Occipital lobe (tissue), 3 donors: ENCODE measurements at places on chromosomes 11 and 22.

DNA sequence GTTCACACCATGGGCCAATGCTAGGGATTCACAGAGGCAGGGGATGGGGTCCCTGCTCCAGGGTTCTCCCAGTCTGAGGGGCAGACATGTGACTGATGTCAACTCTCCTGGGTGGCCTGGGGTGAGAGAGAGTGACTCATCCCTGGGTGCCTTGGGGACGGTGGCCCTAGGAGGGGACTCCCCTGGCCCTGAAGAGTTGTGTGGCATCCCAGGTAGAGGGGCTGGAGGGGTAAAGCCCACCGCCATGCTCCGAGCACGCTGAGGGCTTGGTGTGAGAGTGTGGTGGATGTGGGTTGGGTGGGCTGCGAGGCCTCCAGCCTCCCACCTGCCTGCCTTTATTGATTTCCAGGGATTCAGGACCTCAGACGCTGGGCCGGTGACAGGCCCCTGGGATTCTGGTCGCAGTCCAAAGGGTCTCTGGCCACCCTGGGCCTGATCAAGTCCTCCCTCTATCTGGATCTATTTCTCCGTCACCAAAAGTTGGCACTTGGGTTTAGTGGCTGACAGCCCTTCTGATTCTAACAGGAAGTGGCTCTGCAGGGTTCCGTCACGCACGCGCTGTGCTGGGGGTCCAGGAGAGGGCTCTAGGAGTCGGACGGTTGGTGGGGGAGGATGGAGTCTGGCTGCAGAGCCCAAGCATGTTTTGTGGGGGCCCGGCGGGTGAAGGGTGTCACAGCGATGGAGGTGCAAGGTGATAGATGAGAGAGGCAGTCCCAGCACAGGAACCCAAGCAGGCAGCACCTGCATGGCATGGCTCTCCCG is 27.3 kb upstream of the WNT7B start:
- DNase-seq = no peak

- DNase-seq = no peak
These were observed 114.2 kb downstream of the KCNQ1 start for GRCh38 chr11:2558861-2559526.

- DNase-seq = no peak
These were observed 41.9 kb downstream of the BCR start for GRCh38 chr22:23222033-23222792.

GRCh38 chr11:117219001-117219400 is 12.9 kb downstream of the PCSK7 start:
- no peak for DNase-seq

DNA sequence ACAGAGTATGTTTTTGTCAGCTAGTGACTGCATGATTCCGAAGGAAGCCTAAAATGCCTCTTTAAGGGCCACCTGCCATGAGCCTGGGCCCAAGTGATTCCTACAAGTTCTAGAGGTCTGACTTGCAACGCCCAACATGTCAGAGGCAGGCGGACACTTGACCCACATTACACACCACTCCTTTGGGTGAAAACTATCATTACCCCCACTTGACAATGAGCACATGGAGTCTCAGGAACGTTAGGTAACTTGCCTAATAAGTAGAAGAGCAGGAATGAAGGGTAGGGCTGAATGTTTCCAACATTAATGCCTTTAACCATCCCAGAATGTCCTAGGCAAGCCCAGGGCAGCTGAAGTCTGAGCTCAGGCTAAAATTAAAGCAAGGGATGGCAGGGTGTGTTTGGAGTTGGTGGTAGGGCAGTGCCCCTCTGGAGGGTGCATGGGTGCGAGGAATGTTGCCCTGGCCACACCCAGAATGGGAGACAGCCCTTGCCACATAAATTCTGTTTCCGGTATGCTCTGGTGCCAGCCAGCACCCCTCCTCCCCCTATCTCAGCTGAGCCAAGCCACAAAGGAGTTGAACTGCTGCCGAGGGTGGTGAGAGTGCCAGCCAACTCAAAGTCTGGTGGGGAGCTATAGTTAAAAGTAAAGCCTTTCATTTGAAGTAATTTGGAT is 2.5 kb downstream of the PLAAT2 start:
- no peak for DNase-seq

GRCh38 chr11:124751391-124751740 is 689 bp downstream of the VSIG2 start:
- no peak for DNase-seq

DNA sequence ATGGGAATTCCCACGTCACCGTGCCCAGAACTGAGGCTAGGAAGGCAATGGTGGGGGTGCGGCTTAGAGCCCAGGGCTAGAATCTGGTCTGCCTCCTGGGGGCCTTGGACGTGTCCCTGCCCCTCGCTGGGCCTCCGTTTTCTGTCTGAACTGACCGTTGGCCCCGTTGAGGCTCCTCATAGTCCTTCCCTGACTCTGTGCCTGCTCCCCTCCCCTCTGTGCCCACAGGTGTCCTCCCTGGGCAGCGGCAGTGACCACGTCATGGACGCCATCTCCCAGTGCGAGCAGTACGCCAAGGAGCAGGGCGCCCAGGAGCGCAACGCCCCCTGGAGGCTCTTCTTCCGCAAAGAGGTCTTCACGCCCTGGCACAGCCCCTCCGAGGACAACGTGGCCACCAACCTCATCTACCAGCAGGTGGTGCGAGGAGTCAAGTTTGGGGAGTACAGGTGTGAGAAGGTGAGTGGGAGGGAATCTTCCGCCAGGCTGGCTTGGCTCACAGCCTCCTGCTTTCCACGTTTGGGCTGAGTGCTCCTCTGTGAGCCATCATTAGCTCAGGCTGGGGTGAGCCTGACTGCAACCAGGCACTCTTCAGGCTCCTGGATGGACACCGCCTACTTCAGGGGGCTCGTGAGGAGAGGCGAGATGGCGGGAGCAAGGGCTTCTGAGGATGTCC is 63.9 kb downstream of the MYO7A start:
- DNase-seq = no peak

- DNase-seq = no peak
These were observed 9.4 kb downstream of the SPATA19 start for GRCh38 chr11:133835593-133836548.

DNA sequence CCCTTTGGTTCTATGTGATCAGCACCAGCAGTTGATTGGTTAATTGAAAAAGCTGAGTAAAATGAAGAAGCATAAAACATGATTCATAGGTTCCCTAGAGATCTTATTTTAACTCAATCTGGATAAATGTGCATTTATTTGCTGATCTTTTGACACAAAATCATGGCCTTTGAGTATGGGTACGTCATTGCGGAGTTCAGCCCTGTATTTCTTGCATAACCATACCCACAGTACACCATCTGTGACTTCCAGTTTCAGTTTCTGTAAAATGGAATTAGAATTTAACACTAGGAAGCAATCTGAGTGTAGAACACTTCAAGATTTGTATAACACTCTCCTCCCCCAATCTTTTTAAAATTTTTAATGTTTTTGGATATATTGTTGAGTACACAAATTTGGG is 358.2 kb downstream of the DDX10 start:
- DNase-seq = no peak

DNA sequence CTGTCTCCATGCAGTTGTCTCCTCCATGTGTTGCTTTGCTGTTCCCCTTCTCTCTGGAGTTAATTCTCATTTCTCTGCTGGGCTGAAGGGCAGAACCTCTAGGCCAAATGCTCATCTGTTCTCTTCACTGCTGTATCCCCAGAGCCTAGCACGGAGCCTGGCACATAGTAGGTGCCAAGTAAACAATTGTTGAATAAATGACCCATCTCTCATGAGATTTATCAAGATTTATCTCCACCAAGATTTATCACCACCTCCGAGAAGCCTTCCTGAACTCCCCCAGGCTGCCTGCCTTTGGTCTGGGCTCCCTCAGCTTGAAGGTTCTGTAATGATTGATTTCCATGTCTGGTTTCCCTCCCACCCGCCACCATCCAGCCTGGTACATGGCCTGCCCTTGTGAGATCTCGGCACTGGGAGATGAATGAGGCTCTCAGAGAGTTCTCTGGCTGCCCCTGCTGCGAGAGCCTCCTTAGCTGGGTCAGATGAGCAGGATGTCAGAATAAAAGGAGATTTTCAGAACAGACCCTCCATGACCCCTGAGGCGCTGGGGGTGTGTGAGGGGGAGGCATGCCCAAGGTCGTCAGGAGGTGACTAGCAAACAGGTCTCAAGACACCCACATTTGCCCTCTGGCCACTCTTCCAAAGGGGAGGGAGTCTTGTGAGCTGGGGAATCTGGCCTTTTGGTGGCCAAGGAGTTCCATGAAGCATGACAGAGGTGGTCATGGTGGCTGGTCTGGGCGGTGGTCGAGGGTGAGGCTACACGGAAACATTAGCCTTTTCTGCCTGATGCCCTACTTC is 2.4 kb upstream of the GDPD5 start:
- DNase-seq = no peak

GRCh38 chr11:20118209-20118608 is 42.1 kb downstream of the DBX1 start:
- DNase-seq = no peak

DNA sequence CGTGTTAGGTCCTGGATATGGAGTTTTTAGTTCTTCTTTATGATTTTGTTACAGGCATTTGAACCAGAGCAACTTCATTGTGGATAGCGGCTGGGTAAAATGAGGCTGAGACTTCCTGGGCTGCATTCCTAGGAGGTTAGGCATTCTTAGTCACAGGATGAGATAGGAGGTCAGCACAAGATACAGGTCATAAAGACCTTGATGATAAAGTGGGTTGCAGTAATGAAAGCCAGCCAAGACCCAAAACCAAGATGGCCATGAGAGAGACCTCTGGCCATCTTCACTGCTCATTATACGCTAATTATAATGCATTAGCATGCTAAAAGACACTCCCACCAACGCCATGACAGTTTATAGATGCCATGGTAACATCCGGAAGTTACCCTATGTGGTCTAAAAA is 23.4 kb upstream of the CLMP start:
- DNase-seq = no peak

GRCh38 chr11:134742956-134743819 is 331.1 kb upstream of the B3GAT1 start:
- DNase-seq = no peak

DNA sequence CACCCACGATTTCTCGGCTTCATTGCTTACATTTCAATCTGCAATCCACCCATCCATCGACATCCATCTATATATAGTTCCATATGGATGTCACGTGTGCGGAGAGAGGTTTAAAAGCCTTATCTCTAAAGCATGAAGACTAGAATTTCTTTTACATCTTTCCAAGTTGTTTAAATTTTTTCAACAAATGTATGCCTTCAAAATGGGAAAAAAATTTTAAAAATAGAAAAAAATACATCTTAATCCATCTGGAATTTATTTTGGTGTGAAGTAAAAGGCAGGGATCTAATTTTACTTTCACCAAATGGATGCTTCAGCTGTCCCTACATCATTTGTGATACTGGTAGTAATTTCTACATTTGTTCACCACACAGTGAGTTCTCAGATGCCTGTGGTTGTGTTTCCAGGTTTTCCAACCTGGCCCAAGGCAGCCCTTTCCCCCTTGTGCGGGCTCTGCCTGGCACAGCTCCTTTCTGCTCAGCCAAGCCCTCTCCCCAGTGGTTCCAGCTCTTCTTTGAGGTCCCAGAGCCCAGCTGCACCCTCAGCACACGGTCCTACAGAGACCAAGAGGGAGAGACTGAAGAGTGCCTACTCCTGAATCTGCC is 37.6 kb upstream of the KLHL35 start:
- no peak for DNase-seq

DNA sequence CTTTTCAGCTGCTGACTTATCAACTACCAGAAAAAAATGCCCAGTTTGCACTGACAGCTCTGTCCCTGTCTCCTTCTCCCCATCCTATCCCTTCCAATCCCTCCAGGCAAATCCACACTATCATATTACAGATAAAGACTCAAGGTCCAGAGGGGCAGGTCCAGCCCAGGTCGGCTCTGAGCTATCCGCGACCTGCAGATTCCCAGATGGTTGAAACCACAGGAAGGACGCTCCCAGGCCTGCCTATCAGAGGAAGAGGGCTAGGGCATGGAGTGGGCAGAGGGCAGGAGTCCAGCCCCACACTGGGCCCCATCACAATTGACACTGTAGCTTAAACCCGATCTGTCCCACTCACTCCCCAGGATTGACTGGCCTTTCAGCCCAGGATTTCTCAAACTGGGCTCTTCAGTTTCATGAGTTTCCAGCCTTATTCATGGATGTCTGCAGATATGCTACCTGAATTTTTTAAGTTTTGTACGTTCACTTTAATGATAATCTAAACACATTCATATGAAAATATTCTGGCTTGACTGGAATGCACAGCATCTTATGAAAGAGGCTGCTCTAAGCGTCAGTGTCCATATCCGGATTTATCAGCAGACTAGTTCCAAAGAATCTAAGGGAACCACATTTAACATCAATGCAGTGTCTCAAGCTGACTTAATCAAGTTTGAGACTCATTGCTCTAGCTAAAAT is 16.4 kb upstream of the FCHSD2 start:
- DNase-seq = no peak

GRCh38 chr11:59992425-59992824 is 24.6 kb upstream of the OOSP4B start:
- no peak for DNase-seq

- peak; percentile 76 for DNase-seq
These were observed 640 bp upstream of the ZDHHC8 start for GRCh38 chr22:20130731-20131596.

- DNase-seq = no peak
These were observed 20.5 kb downstream of the CD5 start for GRCh38 chr11:61122761-61123160.

DNA sequence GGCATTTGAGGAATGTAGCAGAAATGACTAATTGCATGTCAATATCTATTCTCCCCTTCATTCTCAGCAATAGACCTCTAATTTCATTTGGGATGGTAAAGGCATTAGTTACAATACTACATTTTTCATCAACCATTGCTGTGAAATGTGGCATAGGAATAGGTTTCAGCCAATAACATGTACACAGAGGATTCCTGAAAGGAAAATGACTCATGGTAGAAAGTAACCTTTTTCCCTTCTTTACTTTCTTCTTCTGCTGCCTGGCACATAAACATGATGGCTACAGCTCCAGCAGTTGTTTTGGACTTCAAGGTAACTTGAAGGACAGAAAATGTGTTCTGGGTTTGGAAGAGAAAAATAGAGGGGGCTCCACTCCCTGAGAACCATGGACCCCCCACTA is 231.8 kb upstream of the CTSC start:
- no peak for DNase-seq

DNA sequence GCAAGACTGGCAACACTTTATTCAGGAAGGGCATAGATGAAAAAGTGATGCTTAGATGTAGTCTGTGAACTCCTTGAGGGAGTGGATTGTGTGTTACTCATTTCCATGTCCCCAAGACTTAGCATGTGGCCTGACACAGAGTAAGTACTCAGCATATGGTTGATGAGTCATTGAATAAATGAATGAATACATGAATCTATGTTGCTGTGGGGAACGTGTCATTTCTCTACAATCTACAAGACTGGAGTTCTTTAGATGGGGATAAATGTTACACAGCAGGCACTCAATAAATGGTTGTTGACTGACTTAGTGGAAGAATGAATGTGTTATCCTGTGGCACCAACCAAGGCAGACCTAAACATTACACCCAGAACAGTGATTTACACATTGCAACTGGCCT is 17.9 kb downstream of the BPIFC start:
- DNase-seq = no peak

DNA sequence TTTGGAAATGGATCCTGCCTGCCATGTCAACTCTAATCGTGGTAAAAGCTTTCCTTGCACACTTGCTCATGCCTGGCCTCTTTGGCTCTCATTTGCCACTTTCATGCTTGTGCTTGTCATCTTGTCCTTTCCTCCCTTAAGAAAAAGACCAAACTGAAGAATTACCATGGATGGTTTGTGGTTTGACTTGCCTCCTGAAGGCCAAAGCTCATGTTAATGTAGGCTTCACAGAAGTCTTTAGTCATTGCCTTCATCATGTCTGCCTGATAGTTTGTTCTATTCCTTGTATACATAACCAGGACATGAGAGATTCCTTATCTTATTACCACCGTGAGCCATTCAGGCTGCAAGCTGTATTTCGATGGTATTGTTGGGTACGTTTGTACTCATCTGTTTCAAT is 17.3 kb downstream of the TEAD1 start:
- no peak for DNase-seq
